ENCODE measurements at places on chromosomes 7 and 10.

- no peak for DNase-seq
Observed at GRCh38 chr10:120760253-120760652, 90.9 kb upstream of the WDR11 start.

- DNase-seq: no peak
Observed at GRCh38 chr10:131825960-131826650, 74.7 kb upstream of the PPP2R2D start.

GRCh38 chr10:21532694-21533466 lies 1.2 kb upstream of the MLLT10 start:
- no peak for DNase-seq

GRCh38 chr10:130250127-130250526 lies 113.9 kb downstream of the GLRX3 start:
- no peak for DNase-seq

DNA sequence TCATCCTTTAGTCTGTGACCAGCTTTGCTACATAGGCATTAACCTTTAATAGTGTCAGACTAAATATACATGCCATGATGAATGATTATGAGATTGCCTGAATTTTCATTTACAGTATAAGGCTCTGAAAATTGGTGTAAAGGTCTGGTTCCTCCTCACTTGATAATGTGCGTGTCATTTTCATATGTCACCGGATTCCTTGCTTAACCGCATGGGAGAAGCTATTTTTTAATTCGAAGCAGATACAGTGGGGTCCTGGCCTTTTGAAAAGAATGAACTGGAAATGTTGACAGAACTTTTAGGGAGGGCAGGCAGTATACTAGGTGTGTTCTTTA lies 192.4 kb upstream of the SH2B2 start:
- DNase-seq: no peak

DNA sequence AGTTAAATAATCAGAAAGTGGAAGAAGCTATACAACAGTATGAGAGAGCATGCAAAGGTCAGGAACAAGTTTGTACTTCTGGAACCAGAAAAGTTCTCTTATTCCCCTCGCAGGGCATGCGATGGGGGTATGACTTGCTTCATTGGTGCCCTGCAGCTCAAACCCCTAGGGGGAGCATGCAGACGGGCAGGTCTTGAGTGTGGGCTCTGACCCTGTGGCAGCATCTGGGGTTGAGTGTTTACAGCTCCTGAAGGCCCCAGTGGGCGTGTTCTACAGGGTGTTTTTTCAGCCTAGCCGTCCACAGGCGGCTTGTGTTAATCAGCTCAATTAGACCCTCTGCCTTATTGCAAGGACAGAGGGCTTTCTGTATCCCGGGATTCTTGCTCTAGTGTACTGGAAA lies 44.5 kb downstream of the KIF20B start:
- DNase-seq: no peak

All from right atrium auricular region (tissue), 2 donors.